ENCODE measurements at places on chromosomes 12 and 14.

DNA sequence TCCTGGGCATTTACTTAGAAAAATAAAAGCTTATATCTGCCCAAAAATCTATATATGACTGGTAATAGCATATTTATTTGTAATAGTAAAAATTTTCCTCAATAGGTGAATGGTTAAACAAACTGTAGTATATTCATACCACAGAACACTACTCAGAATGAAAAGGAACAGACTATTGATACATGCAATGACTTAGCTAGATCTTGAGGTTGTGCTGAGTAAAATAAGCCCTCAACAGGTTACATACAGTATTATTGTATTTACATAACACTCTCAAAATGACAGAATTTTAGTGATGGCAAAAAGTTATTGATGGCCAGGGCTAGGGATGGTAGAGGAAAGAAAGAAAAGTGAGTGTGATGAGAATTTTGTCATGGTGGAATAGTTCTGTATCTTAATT is 178.4 kb downstream of the BMP4 start:
- DNase-seq: no peak

GRCh38 chr14:92552066-92552465 is 38.5 kb downstream of the RIN3 start:
- no peak for DNase-seq

GRCh38 chr12:15417691-15418090 is 95.4 kb downstream of the PTPRO start:
- DNase-seq: no peak

- DNase-seq: no peak
These were observed 55.8 kb upstream of the ARHGAP5 start for GRCh38 chr14:32021341-32021740.
